ENCODE measurements at places on chromosomes 3 and 15. TPM values are rescaled to one million over a fixed set of nuclear protein-coding genes. Genes with fewer than 3 reads are reported as not detected.

CFAP161 gene
- 62.1 TPM for polyA plus RNA-seq

MEGF11 gene
- polyA plus RNA-seq: 0.23 TPM

STRIT1 gene
- polyA plus RNA-seq: not detected

AP2M1 gene
- polyA plus RNA-seq: 325 TPM

CHDH gene
- 0.90 TPM for polyA plus RNA-seq

DNA sequence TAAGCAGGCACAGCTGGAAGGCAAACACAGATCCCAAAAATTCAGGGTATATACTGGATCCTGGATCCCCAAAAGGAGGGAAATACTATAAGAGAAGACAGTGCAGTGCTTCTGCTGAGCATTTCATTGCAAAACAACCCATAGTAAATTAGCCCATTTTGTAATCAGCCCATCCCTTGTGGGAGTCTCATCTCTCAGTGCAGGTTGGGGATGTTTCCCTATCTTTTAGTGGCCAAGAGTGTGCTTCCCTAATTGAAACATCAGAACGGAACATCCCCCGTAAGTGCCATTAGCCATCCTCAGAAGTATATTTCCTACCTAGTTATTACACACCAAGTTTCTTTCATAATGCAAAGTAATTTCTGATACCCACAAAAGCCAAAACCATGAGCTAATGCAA, 11.2 kb upstream of the MTMR14 start:
- DNase-seq: no peak

GRCh38 chr3:134824791-134825190, 29.7 kb downstream of the EPHB1 start:
- DNase-seq: no peak

DNA sequence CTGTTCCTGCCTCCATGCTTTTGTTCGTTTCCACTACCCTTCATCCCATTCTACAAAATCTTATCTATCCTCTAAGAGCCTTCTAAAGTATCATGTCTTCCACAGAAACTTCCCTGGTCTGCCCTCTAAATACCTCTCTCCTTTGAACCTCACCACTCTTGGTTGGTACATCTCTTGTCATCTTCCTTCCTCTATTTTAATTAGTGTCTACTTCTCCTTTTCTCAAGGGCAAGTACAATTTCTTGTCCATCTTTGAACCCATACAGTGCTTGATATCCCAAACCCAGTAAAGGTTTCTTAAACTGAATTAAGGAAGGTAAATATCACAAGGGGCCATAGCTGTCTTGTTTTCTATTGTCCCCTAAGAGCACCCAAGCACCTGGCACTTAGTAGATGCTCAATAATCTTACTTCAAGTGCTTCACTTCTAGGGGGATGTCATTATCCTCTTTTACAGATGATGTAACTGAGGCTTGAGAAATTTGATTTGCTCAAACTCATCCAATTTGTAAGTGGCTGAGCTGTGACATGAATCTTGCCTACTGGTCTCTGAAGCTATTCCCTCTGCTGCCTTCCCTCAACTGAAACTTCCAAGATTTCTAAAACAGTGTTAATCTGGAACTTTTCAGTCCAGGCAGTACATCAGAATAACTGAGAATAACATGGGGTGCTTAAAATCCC, 2.6 kb upstream of the DAPK2 start:
- DNase-seq: no peak

DNA sequence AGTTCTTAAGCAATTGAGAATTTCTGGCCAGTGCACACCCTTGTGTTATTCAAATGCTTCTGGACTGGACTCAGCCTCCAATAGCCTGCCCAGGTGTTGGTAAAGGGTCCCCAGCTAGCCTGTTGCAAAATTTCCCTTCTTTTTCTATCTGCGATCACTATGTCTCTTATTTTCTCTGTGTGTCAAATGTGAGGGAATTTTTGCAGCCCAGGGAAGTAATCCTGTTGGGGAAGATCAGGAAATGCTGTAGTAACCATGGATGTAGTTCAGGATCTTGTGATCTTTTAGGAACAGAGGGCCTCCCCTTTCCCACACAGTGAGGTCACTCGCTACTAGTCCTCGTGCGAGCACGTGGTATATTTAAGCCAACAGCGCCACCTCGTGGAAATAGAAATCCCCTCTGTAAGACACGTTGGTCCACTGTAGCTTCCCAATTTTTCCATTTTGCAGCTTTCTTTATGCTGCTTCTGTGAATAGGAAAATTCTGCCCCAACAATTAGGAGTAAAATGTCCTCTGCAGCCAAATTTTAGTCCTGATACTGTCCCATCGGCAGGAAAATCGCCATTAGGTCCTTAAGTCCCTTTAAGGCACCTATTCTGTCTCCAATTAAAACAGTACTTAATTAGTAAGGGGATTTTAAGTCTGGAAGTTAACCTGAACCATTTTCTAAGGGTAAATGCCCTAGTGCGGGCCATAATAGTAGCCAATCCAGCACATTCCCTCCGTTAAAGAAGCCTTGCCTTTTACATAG, 4.0 kb upstream of the SMCO1 start:
- peak; percentile 95 for DNase-seq

DNA sequence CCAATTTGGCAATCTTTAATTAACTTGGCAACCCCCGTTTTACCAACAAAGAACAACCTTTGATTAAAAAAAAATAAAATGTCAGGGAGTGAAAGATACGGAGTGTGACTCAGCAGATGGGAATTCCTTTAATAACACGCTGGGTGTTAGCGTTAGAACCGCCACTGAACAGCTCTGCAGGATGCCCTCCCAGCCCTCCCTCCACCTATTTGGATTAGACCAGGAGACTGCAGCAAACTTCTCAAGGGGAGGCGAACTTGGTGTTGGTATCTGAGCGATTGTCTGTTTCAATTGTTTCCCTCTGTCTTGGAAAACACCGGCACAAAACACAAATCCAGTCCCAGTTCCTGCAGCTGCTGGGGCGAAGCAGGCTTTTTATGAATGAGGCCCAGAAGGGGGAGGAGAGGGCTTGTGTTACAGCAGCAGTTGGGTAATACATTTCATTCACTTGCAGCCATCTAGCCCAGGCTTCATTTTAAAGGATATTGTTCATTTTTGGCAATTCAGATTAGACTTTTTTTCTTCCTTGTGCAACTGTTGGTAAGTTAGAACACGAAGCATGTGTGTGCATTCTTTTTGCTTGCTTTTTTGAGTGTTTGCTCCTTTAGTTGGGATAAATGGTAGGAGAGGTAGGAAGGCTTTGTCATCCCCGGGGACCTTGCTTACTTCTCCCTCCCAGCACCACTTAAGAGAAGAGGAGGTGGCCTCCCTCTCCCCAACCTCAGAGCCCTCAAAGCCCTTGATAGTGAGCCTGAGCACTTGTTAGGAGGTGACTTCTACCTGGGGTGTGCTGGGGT, 152.3 kb downstream of the IGF1R start:
- DNase-seq: no peak

DNA sequence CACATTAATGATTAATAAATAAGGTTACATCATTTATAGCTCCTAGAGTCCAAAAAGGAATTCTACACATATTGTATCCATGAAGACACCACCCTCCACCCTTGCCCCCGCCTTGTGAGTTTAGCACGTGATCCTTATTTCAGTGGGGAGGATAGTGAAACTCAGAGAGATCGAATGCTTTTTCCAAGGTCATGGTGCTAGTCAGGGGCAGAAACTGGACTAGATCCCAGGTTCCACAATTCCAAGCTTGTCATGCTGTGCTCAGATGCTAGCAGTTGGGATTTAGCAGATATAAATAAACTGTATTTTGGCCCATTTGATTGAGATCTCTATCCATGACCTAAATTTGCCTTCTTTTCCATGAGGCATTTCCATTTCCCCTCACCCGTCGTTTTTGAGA, 227.4 kb upstream of the THRB start:
- no peak for DNase-seq

DNA sequence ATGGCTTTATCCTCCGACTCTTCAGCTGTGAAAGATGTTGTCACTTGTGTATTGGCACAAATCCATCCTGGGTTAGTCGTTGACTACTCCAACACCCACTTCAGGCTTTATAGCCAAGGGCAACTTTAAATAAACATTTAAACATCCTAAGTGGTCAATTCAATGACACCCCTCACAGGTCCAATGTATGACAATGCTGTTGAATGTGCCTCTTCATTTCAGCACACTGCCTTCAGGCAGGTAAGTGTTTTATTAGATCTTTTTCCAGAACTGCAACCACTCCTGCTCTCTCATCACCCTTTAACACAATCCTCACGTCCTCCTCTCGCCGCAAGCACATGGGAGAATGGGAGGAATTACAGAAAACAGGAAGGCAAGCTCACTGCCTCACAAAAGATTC, 30.3 kb downstream of the IL12A start:
- no peak for DNase-seq

DNA sequence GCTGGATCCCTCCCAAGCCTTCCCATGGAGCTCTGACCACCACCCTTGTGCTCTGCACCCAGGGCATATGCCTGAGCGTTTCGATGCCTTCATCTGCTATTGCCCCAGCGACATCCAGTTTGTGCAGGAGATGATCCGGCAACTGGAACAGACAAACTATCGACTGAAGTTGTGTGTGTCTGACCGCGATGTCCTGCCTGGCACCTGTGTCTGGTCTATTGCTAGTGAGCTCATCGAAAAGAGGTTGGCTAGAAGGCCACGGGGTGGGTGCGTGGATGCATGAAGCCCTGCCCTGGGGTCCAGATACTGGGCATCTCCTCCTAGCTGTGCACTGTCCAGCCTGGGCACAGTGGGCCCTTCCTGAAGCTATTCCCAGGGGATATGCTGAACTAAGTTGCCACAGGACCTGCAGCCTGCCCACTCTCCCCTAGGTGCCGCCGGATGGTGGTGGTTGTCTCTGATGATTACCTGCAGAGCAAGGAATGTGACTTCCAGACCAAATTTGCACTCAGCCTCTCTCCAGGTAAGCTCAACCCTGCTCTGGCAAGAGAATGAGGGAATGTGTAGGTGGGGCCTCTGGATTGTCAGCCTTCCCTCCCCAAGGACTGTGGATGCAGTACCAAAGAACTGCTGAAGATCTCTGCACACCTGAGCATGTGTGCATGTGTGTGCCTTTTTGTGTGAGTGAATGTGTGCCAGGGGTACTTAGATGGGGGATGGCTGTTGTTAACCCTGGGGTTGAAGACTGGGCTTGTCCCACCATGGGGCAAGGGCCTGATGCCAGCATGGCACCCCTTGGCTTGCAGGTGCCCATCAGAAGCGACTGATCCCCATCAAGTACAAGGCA, 2.1 kb downstream of the MYD88 start:
- no peak for DNase-seq

DNA sequence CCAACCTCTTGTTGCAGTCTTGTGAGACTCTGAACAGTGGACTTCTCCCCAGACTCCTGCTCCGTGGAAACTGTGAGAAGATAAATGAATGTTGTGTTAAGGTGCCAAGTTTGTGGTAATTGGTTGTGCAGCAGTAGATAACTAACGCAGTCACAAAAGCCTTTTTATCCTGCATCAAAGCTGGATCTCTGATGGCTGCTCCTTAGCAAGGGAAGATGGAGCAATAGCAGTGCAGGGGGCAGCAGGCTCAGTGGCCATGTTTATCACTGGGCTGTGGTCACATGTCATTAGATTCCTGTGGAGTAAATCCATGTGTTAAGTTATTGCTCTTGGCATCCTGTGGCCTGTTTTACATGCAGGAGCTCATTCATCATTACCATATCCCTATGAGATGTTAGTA, 13.5 kb downstream of the CMTM7 start:
- no peak for DNase-seq

GRCh38 chr3:186180151-186180550, 71.3 kb upstream of the ETV5 start:
- DNase-seq: no peak

DNA sequence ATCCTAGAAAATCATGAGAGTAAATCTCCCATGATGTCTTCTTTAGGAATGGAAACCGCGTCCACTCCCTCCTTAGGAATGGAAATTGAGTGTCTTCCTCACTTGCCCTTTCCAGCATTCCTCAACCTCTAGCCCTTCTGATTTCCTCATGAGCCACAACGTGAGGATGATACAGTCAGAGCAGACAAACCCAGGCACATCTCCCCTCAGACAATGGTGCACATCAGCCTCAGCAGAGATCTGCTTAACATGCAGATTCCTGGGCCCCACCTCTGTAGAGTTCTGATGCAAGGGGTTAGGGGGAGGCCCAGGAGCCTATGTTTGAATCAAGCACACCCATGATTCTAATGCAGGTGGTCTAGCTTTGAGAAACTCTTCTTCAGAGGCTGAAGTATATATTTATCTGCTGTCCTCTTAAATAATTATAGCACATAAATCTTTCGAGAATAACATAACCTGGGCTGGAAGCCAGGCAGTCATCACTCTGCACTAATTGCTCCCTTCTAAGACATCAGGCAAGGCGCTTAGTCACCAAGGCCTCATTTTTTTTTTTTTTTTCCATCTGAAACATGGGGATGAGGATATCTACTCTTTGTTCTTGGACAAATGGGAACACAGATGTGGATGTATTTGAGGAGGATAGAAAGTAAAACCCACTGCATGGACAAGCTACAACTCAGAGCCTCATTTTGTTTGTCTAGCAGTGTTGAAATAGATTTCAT, 81.7 kb downstream of the PRICKLE2 start:
- no peak for DNase-seq

DNA sequence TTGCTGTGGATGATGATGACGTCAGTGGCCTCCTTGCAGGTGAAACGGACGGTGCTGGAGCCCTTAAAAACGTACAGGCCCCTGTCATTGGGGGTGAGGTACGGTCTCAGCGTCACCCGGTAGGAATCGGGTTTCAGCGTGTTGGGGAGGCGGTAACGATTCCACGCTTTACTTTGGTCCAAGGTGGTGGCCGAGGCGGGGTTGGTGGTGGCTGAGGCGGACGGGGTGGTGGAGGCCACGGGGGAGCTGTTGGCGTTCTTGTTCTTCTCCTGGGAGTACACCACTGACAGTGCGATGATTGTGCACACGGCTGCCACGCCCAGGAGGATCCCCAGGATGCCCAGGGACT, 8.5 kb downstream of the ANPEP start:
- DNase-seq: no peak

DNA sequence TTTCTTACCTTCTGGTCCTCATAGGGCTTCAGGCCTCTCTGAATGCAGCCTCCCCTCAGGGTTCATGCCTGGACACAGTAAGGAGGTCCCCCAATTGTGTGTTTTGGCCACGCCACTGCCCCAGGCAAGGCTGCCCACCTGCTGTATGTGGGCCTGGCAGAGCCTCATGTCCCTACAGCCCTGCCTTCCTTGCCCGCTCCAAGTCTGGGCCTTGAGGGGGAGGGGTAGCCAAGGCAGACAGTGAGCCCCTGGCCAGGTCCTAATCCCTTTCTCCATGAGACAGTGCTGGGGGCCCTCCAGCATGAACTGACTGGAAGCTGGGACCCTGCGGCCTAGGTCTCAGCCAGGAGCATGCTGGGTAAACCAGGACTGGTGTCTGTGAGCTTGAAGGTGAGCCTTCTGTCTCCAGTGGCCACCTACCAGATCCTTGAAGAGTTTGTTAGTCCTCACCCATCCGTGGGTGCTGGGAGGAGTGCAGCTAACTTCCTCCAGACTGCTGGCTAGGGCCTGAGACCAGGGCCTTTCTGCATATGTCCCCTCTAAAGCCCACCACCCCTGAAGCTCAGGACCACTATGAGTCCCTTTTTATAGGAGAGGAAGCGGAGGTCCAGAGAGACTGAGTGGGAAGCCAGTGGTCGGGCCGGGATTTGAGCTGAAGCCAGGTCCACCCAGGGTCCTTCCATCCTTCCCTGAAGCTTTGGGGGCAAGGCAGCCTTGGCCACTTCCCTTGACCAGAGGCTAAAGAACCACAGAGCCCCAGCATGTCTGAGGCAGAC, 8.7 kb downstream of the ZBTB47 start:
- DNase-seq: no peak

GRCh38 chr3:58116161-58116955, 94.4 kb downstream of the DNASE1L3 start:
- no peak for DNase-seq

- DNase-seq: peak; percentile 72
These were observed 7.2 kb downstream of the LIPC start for GRCh38 chr15:58438956-58439355.

GRCh38 chr3:184352897-184353545, 8.4 kb downstream of the CLCN2 start:
- DNase-seq: no peak

All from K562 (cell line).